Tibial nerve (tissue), 4 donors: ENCODE measurements at places on chromosomes 2 and 18. TPM values are rescaled to one million over a fixed set of nuclear protein-coding genes. Genes with fewer than 3 reads are reported as not detected.

DNA sequence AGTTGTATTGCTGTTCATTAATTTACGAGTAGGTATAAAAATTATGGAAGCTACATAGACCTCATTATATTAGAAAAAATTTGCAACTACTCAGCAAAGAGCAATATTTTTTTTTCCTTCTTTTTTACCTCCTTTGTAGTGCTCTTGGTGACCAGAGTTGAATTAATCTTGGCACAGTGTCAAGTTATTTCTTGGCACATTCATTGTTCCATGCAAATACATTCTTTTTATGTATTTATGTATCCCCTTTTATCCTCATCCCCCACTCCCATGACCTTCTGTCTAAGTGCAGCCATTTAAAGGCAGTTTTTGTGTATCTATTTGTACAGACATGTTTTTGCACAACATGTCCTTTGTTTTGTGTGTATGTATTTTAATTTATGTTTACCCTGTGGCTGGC, 224.5 kb downstream of the CCDC102B start:
- no peak for DNase-seq

DNA sequence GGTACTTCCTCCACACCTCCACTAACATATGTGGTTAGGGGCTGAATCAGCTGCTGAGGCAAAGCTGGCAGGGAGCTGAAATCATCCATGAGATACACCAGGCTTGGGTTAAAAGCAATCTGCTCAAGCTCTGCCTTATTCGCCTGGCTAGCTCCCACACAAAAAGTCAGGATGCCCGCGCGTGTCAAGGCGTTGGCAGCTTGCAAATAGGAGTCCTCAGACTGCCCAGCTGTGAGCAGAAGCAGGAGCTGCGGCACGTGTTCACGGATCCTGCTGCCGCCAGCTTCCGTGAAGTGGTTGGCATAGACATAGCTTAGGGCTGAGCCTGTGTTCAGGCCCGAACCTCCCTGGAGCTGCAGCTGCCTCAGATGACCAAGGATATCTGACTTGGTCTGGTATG, 35.3 kb downstream of the COL6A3 start:
- DNase-seq = no peak

DNA sequence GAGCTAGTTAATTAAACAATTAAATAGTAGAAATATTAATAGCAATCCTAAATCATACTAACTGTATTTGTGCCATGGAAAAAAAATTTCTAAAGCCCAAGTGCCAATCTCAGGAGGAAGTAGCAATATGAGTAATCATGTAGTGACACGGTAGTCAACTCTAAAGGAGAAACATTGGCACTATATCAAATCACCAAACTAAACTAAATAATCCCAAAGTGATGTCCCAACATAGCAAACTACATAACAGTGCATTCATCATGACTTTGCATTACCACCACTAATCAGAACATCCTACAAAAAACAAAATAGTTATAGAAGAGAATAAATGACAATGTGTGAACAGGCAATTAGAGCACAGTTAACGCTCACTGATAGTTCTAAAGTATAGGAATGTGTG, 195.1 kb downstream of the EXOC6B start:
- DNase-seq = no peak

GRCh38 chr2:187319441-187320108, 128.5 kb downstream of the CALCRL start:
- no peak for DNase-seq

DNA sequence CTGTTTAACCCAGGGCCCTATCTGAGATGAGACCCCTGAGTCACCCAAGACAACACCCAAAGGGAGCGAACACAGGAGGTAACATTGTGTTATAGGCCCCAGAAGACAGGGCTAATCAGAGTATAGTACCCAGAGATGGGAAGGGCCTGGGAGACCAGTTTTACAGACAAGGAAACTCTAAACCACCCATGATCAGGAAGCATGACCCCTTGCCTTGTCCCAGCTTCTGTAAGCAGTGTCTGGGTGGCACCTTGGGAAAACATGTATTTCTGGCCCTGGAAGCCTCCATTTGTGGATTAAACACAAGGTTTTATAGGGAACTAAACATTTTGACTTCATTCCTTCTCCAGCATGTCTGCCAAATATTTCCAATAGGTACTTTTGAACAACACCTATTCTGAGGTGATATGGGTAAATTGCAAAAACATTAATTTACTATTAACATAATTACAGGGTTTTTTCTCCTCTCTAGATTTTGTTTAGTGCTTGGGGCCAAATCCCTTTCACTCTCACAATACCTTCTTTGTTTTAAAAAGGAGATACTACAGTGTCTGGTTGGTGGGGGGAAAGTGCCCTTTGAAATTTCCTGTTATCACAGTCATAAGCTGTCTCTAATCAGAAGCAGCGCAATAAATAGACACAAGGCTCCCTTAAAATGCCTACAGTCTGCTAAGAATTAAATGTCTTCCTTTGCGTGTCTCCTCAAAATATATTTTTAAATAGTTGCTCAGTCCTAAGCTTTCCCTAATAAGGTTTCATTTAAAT, 341.1 kb downstream of the BCL11A start:
- no peak for DNase-seq

DNA sequence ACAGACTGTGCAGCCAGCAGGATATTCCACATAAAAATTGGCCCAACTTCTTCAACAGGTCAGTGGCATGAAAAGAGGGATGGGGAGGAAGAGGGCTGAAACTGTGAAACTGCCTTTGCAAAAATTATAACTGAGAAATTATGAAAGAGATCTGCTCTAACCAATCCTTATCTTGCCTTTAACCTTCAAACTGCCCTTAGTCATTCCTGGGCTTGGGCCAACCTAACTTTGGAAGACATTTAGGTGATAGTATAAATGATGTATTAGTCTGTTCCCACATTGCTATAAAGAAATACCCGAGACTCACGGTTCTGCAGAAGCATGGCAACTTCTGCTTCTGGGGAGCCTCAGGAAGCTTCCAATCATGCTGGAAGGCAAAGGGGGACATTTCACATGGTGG, 74.5 kb downstream of the RPL31 start:
- DNase-seq = no peak

- DNase-seq = no peak
These were observed 144.3 kb upstream of the MAP3K20 start for GRCh38 chr2:172931256-172931894.

GLI2 gene
- total RNA-seq = 7.5 TPM

ACMSD gene
- total RNA-seq = not detected

PIEZO2 gene
- 26.4 TPM for total RNA-seq

TUBA3D gene
- not detected for total RNA-seq

FAM124B gene
- total RNA-seq = 12.3 TPM
